ENCODE measurements at places on chromosomes 12 and 14. TPM values are rescaled to one million over a fixed set of nuclear protein-coding genes. Genes with fewer than 3 reads are reported as not detected.

The TDRD9 gene
- total RNA-seq: 41.8 TPM

DNA sequence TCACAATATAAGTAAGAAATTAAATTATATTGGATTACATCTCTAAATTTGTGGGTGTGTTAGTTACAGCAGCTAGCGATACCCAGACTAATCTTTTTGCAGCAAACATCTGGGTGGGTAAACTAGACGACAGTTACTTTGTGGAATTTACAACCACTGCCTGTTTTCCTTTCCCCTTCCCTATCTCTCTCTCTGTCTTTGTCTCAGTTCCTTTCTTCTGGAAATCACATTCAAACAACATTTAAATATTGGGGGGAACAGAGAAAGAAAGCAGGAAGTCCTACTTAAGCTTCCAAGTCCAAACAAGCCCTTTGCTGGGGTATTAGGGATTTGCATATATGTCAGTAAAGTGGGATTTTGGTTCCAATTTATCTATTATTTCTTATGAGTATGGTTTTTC is 97.6 kb downstream of the WIF1 start:
- no peak overlapping the region for H3K4me3 ChIP-seq
- H3K36me3 ChIP-seq: no peaks in the 10 kb centered on the region
- no peak for DNase-seq

DNA sequence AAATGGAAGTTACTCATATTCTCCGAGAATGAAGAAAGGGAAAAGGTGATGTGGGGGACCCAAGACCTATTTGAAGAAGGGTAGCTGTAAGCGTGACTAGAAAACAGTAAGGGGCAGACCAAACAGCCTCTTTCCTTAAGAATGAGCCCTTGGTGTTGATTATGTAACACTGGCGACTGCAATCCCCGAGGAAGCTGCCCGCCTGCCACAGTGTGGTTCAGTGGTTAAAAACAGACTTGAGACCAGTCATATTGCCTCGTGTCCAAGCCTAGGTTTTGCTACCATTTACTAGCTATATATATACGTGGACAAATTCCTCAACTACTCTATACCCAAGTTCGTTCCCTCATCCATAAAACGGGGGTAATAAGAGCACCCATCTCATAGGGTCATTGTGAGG is 49.1 kb downstream of the SSPN start:
- no peak overlapping the region for H3K27ac ChIP-seq
- peaks cover 7% of the 10 kb centered on the region for H3K4me1 ChIP-seq
- no peak for DNase-seq
- H3K27me3 ChIP-seq: no peaks in the 10 kb centered on the region

The C14orf39 gene
- total RNA-seq: 12.1 TPM

GRCh38 chr12:18462442-18462841 is 201.1 kb downstream of the PIK3C2G start:
- no peak for DNase-seq
- H3K27ac ChIP-seq: no peak overlapping the region
- no peak overlapping the region for H3K4me3 ChIP-seq

The KRT2 gene
- total RNA-seq: not detected

The IFNG-AS1 gene
- not detected for total RNA-seq

All from testis (tissue), 5 donors.